ENCODE measurements at places on chromosomes 1 and 21.

DNA sequence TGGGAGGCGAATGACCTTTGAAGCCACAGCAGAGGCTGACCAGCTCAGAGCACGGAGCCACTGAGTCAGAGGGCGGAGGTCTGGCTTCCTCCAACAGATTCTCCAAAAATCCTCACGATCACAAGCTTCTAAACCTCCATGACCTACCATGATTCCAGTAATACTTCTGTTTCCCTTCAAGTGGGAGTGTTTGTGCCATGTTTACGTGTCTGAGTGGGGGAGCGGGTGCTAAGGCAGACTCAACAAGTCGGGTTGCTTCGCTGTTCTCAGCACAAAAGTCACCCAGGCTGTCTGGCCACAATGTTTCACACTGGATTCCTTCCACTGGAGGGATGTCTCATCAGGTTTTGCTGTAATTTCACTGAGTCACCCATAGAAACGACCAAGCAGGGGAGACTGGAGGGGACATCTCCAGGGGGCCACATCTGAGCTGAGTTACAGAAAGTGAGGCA is 86.2 kb downstream of the SLC66A1 start:
- no peak for DNase-seq

DNA sequence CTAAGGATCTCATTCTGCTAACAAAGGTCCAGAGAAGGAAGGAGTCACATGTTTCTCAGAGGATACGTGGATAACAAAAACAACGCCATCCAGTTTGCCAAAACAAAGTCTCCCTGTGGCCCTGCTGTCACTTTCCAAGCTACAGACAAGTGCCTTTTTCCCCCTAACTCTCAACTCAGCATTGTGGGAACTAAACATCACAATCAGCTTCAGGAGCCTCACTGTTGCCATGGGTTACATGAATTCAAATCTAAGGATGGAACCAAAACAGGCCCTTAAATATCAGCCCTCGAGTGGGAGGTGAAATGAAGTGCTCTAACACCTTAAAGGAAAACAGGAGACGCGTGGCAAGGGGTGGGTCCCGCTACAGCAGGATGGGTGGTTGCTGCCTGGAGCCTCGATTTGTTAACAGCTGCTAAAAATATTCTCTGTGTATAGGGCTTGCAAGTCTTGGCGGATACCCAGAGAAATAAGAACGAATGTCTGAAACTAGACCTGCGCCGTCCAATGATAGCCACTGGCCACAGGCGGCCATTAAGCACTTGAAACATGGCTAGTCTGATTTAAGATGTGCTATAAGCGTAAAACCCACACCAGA is 66.4 kb upstream of the SOD1 start:
- no peak for DNase-seq

DNA sequence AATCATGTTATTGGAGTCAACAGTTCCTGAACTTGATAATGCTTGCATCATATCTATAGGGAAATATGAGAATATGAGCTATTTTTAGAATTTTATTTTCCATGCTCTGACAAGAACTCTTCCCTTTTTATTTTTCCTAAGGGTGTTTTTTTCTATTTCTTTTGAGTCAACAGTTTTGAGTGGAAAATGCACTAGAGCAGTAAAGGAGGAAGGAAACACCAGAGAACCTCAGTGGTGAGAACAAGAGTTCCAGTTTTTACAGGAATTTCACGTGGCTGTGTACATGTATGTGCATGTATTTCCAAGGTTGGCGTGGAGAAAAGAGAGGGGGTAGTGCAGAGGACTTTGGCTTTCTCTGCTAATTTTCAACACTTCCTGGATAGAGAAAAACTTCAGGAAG is 63.6 kb upstream of the TNFSF18 start:
- DNase-seq: no peak

DNA sequence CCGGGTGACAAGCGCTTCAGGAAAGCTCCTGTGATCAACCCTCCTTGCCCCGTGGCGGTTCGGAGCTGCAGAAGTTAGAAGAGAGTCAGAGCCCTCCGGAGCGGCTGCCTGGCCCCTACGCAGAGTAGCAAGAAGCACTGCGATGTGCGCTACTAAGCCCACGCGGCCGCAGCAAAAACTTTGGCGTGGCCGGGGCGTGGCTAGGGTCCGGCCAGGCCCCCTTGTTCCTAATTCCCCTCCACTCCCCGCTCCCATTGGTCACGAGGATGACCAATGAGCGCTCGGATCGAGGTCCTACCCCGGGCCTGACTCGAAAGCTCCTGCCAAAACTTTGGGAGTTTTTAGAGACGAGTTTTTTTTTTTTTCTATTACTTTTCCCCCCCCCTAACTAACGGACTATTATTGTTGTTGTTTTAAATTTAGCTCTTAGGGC is at the start of gene HLX:
TSS of gene HLX (plus strand) at position 368 of the 433 bp plus-strand sequence. CDS start 415 bp downstream, outside the sequence.
- DNase-seq: no peak

- DNase-seq: no peak
Measured at GRCh38 chr21:39915881-39916280, 48.6 kb downstream of the PCP4 start.

DNA sequence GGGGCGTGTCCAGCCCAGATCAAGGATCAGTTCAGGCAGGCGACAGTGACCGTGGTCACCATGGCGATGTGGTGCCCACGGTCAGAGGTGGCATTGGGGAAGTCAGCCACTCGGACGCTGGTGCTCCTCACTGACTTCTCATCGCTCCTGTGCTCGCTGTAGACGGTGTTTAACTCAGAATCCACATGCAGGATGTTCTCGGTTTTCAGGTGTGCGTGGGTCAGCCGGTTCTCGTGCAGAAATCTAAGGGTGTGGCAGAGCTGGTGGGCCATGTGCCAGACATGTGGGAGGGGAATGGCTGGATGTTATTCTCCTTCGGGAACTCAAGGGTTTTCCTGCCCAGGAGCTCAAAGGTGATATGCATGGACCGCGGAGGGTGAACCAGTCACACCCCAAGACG is 11.7 kb downstream of the OR2AJ1 start:
- DNase-seq: no peak

- DNase-seq: no peak
Measured at GRCh38 chr1:247456914-247457639, 827 bp downstream of the OR2B11 start.

DNA sequence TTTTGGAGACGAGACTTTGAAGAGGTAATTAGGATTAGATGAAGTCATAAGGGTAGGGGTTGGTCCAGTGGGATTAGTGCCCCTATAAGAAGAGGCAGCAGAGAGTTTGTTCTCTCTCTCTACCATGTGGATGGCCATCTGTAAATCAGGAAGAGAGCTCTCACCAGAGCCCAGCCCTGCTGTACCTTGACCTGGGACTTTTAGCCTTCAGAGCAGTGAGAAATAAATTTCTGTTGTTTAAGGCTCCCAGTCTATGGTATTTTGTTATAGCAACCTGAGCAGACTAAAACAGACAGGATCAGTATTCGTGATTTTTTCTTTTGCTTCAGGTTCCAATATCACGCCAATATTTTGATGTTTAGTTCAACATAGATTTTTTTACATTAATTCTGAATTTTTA is 30.0 kb downstream of the TBX15 start:
- DNase-seq: no peak

DNA sequence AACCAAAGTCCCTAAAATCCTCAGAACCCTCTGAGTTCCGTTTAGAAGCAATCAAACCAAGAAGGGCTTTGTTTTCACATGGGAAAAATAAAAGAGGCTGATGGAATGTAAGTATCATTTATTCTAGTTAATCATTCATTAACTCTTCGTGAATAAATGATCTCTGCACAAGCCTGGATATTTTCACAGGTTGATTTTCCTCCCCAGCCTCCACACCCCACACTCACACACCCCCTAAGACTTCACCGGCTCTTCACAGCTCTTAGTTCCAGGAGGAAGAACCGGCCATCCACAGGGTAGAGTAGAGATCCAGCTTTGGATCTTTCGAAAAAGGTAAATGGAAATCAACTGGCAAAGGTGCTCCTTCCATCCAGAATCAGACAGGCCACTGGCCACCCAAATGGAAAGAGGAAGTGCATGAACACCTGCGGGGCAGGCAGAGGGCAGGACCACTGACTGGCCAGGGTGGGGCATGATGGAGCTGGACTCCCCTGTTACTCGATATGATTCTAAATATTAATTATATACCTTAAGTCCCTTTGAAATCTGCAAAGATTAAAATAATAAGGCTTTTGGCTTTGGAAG is 10.0 kb downstream of the C1orf198 start:
- DNase-seq: no peak

GRCh38 chr1:172117800-172118199 is 276.5 kb downstream of the DNM3 start:
- DNase-seq: no peak

GRCh38 chr1:117339866-117340700 is 27.2 kb upstream of the MAN1A2 start:
- DNase-seq: no peak

GRCh38 chr21:36260030-36260787 is 59.8 kb upstream of the MORC3 start:
- peak; percentile 8 for DNase-seq

DNA sequence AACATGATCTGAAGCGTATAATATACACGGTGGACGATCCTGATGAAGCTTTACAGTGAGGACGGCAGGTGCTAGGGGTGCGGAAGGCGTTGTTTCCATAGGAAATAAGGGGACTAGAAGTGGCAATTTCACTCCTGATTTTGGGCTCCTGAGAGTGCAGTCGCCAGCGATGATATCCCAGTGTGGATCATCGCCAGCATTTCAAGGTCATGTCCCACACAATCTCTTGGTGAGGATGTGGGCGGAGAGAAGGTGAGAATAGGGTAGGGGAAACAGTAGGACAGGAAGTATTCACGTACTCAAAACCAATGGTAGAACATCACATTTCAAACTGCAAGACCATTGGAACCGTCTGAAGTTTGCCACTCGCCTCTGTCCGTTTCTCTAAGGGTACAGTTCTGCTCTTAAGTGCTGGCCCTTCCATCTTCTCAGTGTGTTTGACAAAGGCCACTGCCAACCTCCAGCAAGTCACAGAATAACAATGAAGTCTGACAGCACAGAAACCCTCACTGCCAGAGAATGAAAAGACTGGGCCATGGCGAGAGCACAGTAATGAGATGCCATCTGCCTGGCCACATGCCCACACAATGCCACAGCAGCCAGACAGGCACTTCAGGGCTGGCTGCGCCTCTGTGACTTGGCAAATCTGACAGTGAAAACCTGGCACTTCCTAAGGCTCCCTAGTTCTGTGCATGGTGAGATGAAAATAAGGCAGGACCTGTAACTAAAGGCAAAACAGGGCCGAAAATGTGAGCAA is 27.9 kb downstream of the PCSK9 start:
- no peak for DNase-seq

DNA sequence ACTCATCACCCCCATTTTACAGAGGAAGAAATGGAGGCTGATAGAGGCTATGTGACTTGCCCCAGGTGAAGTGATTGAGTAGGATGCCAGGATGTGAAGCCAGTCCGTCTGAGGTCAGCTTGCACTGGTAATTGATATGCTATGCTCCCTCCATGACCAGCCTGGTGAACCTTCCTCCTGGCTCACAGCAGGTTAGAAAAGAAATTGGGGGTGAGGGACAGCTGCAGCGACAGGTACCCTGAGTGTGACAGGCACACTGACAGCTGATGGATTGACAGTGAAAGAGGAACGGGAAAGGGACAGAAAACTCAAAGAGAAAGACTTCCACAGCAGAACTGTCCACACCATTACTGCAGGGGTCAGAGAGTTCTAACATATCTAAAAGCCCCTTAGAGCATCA is 102.1 kb downstream of the SUSD4 start:
- DNase-seq: no peak

GRCh38 chr1:169495046-169495775 is 9.5 kb upstream of the SLC19A2 start:
- DNase-seq: no peak

DNA sequence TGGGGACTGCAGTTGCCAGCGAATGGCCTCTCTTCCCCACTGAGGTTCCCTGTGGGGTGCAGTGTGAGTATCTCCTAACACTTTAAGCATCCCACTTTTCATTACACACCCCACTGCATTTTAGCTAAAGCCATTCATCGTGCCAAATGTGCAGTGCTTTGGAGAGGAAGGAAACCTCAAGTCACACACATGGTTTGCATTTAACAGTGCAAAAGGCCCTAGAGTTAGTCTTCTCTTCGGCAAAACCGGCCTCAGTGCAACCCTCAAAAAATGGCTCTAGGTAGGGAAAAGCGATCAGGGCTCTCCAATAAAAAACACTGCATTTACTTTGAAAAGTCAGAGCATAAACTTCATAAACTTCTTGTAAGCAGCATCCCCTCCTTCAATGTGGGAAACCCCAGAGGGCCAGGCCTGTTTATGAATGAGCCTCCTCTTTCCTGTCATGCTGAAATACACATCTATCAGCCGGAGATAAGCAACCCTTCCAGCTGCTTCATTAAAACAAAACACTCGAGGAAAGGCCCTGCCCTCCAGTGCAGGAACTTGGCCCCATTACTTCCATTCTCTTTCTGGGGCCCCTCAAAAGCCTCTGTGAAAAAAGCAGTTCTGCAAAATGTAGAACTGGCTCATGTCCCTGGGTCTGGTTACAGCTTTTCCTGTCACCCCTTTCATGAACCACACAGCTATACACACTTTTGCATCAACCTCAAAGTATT is 184.0 kb downstream of the CDC7 start:
- no peak for DNase-seq

DNA sequence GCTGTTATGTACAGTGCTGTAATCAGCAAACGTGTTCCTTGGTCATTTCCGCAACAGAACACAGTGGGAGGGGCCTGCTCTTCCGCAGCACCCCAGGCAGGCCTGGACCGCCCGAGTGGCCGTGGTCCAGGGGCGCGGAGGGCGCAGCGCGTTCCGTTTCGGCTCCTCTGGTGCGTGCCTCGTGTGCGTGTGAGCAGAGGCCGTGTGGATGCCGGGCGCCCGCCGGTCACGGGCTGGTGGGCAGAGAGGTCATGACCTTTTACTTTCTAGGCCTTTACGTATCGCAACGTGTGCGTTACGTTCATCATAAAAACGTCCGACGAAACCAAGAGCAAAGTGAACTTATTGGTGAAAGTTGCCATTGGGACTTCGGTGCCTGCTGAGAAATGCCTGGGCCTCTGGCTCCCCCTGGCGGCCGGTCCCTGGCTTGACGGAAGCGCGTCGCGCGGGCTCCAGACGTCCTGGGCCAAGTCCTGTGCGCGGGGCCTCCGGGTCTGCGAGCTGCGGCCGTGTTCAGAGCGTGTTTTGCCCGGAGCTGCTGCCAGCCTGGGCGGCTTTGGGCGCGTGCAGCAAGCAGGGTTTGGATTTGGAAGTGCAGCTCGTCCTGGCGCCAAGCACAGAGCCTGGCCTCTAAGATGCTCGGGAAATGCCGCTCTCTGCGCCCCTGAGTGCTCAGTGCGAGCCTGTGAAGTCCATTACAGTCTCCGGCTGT is 34.4 kb downstream of the COL18A1 start:
- peak; percentile 48 for DNase-seq

- no peak for DNase-seq
Measured at GRCh38 chr21:41100826-41101550, 67.0 kb upstream of the BACE2 start.

GRCh38 chr1:40039245-40039756 is 1.2 kb upstream of the CAP1 start:
- no peak for DNase-seq

GRCh38 chr1:20160034-20160433 is 20.9 kb downstream of the PLA2G2F start:
- no peak for DNase-seq

Measured in T-helper 22 cell (primary cell).